ENCODE measurements at places on chromosomes 13 and 19.

GRCh38 chr13:29471551-29471950 is 123.9 kb downstream of the SLC7A1 start:
- DNase-seq: no peak

DNA sequence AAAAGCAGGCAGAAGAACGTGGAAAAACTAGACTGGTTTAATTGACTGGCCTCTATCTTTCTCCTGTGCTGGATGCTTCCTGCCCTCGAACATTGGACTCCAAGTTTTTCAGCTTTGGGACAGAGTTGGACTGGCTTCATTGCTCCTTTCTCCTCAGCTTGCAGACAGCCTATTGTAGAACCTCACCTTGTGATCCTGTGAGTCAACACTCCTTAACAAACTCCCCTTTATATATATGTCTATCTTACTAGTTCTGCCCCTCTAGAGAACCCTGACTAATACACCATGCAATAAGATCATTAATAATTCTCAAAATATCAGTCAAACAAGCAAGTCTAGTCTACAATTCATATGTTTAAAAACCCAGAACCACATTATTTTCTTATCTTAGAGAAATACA is 662.4 kb downstream of the TBC1D4 start:
- no peak for DNase-seq

GRCh38 chr13:87122551-87122950 is 548.6 kb upstream of the SLITRK5 start:
- no peak for DNase-seq

GRCh38 chr19:1001538-1002166 is 1.4 kb downstream of the GRIN3B start:
- DNase-seq: no peak

- no peak for DNase-seq
Measured at GRCh38 chr19:17424743-17425365, 5.0 kb downstream of the MVB12A start.

DNA sequence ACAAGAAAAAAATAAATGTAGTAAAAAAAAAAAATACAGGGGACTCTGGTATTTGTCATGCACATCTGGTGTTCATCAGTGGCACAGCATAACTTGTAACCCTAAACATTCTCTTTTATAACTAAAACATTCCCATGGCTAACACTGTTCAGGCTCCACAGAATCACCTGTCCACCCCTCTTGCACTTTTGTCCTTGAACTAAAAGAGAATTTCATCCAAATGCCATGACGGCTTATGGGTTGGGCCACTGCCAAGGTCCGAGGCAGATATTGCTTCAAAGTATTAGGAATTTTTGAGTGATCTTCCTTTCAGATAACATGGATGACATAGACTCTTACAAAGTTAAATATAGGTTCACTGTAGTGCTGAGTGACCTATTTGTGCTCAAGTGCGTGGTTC is 25.7 kb upstream of the SERP2 start:
- no peak for DNase-seq

DNA sequence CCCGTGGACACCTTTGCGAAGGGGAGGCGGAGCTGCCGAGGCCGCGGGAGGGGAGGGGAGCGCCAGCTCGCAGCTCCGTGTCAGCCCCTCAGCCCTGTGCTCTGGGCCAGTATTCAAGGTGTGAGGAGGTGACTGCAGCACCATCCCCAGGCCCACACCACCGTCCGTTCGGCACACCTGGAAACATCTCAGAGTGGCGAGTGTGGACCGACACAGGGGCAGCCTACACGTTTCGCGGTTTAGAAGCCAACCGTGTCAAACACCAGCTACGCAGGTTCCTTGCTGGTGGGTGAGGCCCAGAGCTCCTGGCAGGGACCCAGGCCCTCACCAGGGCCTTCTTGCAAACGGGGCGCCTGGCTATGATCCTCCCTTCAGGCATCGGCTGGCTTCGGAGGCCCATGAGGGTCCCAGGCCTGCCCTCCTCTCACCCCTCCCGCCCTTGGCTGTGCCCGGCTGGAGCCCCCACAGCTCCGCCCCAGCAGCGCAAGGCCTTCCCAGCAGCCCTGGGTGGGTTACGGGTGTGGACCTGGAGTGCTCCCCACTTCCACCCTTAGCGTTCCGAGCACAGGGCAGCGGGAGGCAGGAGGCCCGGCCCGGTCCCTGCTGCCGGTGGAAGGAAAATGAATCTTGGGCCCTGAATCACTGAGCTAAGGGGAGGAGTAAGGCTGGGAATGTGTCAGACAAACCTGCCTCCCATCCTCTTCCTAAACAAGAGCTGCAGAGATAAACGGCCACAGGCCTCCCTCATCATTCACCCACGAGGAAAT is 1.2 kb downstream of the C13orf46 start:
- DNase-seq: no peak
